Stimulated activated CD4-positive, alpha-beta T cell treated with anti-CD3 and anti-CD28 coated beads, Interleukin-1b, Interleukin-23, amount 100 ng/mL, for 4 hours (primary cell): ENCODE measurements at places on chromosomes 12 and 14.

- DNase-seq, result no peak
Observed at GRCh38 chr14:89384023-89384422, 33.0 kb downstream of the FOXN3 start.

DNA sequence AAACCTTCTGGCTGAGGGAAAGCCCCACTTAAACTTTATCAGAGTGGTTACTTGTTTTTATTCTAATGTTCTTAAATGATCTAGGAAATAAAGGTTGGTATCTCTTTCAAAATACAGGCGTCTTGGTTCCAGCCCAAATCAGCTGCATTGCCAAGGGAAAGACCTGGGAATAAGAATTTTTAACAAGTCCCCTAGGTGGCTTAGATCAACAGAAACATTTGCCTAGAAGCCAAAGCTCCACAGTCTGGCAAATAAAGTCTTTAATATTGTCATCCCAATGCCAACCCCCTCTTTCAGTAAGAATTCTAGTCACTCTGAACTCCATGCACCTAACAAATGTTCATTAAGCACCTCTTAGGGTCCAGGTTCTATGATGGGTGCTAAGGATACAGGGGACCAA, 66.8 kb downstream of the ARL6IP4 start:
- no peak for DNase-seq

- no peak for DNase-seq
Observed at GRCh38 chr12:110807640-110808039, 39.1 kb upstream of the CCDC63 start.

DNA sequence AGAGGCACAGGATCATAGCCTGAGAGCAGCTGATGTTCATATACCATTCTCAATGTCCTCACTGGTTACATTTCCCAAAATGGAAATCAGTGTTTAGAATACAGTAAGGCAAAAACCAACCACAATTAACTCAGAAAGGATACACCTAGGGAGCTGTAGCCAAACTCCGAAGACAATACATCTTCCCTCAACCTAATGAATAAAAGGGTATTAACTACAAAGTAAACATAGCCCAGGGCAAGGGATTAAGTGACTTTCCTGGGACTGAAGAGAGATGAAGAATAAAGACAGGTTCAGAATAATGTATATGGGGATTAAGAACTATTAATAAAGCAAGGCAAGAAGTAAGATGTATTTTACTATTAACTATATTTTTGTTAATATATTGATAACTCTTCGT, 79.5 kb downstream of the RPS29 start:
- no peak for DNase-seq

DNA sequence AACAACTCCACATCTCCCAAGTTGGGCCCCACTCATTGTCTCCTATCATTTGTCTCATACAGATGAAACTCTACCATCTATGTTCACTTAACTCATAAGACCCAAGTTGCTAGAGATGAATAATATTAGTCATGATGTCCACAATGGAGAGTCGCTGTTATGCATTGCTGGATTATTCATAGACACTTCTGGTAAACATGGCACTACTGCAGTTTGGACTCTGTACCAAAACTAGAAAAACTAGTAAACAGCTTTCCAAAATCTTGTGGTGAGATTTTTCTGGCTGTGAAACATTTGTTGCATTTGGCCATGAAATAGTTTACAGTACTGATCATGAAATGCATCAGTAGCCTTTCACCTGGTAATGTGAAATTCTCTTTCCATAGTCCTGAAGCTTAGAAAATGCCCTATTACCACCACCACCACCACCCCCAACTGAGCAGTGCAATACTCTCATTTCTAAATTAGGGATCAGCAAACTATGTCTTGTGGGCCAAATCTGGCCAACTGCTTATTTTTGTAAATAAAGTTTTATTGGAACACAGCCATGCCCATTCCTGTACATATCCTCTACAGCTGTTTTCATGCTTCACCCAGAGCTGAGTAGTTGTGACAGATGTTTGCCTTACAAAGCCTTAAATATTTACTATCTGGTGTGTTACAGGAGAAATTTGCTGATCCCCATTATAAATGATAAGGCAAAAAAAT, 236.5 kb downstream of the DPF3 start:
- no peak for DNase-seq

- DNase-seq, result no peak
Observed at GRCh38 chr12:89339526-89339925, 12.8 kb downstream of the DUSP6 start.

DNA sequence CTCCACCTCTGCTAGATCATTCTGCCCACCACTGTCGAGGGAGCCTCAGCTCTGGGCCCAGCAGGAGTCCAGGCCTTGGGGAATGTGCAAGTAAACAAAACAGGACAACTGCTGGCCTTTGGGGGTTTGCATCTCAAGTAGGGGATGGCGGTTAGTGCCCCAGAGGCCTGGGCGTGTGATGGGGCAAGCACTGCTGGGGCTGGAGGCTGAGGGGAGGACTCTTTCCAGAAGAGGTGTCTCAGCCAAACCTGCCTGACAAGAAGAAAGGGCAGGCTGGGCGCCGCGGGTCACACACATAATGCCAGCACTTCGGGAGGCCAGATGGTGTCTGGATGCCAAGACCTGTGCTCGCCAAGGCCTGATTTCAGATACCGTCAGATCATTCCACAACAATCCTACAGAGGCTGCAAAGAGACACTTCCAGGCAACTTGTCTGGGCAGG, 8.6 kb upstream of the ALDH2 start:
- DNase-seq, result no peak

- DNase-seq, result no peak
Observed at GRCh38 chr12:59041241-59042121, 121.2 kb upstream of the LRIG3 start.

DNA sequence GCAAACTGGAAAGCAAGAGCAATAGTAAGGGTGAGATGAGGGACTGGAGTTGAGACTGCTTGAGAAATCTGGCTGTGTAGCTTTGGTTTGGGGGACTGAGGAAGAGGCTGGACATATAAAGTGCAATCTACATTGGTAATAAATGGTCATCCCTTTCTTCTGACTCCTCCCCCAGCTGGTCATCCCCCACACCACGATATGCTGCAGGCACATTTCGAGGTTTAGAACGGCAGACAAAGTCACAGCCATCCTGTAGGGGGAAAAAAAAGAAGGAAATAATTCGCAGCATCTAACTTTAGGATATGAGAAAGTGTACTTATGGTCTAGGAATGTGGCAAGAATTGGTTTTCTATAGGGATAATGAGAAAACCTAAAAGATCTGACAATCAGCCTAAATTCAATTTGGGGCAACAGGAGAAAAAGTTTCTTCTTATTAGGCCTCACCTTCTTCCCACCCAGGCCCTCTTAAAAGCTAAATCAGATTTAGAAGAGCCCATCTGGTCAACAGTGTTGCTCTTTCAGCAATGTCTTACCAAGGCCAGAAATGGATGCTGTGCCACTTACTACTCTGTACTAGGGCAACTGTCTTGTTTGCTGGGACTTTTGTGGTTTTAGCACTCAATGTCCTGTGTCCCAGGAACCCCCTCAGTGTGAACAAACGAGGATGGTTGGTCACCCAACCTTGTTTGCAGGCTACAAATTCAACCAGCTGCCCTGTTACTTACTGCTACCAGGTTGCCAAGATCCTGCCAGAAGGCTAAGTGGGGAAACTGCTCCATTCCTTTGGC, 7.6 kb downstream of the M6PR start:
- no peak for DNase-seq

DNA sequence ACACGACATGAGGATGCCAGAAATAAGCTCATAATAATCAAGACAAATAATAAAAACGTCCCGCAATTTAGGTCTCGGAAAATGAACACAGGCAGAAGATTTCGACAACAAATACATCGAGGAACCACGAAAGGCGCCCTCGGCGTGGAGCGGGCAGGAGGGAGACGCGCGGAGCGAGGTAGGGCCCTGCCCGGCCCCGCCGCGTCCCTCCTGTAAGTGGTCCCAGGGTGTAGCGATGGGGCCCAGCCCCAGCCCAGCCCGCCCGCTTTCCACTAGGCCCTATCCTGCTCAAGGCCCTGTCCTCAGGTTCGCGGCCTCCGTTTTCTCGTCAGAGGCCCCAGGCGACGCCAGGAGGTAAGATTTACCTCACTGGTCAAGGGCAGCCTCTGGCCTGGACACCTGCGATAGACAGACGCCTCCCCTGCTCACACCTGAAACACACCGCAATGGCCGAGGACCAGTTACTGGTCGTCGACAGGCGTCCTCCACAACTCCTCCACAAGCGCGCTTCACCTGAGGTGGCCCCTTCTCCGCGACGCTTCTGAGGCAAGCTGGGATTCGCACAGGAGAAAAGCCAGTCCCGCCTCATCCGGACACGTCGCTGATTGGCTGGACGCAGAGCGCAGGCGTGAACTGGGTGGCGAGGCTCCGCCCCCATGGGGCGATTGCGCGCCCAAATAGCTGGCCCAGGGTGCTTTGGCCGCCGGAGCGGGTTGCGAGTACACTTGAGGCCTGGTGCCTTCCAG, at the start of gene SYCP3:
TSS of gene SYCP3 (minus strand) at position 543 of the 746 bp plus-strand sequence. CDS start 1,527 bp downstream, outside the sequence.
- no peak for DNase-seq

DNA sequence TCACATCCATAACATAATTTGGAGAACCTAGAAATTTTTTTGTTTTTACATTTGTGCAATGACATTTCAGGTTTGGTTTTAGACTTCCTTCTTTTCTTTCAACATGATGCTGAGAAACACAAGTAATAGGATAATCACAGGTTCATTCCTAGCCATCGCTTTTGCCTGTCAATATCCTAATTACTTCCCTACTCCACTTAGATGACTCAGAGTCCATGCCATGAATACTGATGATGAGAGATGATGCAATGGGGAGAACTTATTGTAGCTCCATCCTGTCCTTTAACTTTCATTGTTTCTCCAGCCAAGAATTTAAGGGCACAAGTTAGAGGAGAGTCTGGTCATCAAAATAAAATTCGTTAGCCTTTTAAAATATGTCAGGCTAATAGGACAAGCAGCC, 101.3 kb downstream of the PTPRO start:
- DNase-seq, result no peak

DNA sequence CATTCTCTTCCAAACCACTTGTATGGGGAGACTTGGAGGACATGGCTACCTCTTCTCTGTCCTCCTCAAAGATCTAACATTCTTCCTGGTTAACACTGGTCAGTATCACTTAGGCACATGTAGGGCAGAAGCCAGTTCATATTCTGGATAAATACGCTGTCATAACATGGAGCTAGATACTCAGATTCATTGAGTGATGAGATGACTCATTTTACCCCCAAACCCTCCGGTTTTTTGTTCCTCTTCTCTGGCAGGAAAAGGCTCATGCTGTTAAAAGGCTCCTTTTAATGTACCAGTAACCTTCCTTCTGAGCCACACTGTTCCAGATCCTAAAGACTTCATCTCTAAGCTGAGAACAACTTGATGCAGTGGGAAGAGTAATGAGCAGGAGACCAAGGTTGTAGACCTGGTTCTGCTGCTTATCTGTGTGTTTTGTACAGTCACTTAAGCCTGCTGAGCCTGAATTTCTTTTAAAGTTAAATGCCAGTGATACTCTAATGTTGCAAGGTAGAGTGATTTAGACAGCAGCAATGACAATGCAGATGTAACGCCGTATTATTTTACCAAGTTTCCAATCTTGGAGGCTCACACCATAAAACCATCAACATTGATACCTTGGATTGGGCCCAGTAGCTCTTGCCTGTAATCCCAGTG, 57.3 kb upstream of the ELK3 start:
- no peak for DNase-seq

DNA sequence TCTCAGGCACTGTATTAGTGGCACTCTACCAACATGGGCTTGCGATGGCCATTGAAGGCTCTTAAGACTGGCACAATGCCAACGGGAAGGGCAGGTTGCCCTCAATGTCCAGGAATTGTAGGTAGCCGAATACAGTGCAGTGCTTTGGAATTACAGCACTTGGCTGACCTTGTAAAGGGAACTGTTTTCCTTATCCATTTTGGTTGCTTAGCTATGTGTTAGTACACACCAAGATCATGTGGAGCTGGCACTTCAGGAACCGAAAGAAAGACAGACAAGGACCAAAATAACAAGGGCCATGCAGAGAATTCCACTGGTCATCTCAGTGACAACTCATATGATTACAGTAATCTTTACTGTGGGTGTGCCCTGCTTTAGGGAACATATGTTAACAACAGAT, 72.7 kb downstream of the DYRK2 start:
- DNase-seq, result no peak

DNA sequence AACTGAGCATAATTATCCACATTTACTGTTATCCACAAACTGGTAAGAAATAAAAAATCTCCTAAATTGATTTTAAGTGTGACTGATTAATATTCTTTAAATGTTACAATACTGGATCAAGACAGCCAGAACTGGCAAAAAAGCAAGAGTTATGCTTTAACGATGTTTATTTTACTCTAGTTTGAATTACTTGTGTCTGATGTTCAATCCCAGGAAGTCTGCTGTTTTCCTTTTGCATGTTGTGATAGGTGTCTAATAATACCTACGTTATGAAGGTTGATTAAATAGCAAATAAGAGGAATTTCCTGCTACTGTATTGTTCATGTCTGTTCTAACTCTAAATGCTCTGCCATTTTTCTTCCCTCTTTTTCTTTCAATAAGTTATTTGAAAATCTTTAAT, 34.4 kb upstream of the OTOGL start:
- DNase-seq, result no peak

DNA sequence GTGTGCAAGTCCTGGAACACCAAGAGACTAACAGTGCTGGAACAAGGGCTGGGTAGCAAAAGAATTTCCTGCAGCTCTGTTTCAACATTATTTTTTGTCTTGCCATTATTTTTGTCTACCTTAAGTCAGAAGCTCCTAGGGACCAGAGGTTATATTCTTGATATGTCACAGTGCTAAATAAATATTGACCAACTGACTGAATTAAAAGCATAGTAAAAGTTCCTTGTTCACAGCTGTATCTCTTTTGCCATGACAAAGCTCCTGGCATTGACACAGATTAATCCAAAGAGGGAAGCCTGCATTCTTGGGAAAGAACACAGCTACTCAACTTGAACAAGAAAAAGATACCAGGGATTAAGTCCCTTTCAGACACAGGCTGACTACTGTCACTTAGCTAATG, 136.5 kb downstream of the SPTSSA start:
- DNase-seq, result no peak

- DNase-seq, result no peak
Observed at GRCh38 chr14:105043641-105044040, 21.6 kb downstream of the GPR132 start.

GRCh38 chr14:100538351-100539002, 48.7 kb downstream of the BEGAIN start:
- no peak for DNase-seq

DNA sequence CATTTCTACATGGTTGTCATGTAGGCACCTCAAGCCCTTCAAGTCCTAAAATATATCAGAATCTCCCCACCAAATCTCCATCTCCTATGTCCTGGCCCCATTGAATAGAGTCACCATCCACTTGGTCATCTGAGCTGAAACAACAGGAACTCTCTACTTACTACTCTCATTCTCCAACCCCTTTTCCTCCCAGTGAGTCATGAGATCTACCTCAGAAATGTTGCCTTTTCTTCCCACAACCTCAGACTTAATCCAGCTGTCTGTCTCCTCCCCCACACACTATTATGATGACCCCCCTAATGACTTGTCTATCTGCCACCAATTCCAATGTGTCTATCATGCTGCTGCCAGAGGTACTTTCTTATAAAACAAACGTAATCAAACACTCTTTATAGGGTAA, 72.3 kb upstream of the TMEM263 start:
- no peak for DNase-seq

- DNase-seq, result no peak
Observed at GRCh38 chr12:111309584-111309983, 59.3 kb downstream of the PHETA1 start.

GRCh38 chr12:69475237-69475975, 5.2 kb downstream of the FRS2 start:
- no peak for DNase-seq

GRCh38 chr12:68888243-68888642, 44.7 kb downstream of the CPM start:
- no peak for DNase-seq

- no peak for DNase-seq
Observed at GRCh38 chr12:108757856-108758255, 26.5 kb upstream of the CORO1C start.
